ENCODE measurements at places on chromosomes 12 and 14.

DNA sequence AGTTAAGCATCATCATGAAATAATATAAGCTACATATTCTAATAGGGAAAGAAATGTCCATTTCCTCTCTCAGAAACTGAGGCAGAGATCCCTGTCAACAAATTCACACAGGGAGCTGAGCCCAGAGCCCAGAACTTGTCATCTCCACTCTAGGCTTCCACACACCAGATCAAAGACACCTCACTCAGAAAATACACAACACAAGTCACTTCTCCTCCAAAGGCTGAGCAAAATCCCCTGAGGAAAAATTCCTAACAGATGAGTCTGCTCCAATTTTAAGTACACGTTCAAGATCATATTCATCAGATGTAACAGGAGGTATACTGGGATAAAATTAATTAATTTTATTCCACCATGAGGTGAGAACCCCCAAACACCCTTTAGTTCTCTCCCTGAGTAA, 227.3 kb downstream of the DPF3 start:
- no peak for DNase-seq

DNA sequence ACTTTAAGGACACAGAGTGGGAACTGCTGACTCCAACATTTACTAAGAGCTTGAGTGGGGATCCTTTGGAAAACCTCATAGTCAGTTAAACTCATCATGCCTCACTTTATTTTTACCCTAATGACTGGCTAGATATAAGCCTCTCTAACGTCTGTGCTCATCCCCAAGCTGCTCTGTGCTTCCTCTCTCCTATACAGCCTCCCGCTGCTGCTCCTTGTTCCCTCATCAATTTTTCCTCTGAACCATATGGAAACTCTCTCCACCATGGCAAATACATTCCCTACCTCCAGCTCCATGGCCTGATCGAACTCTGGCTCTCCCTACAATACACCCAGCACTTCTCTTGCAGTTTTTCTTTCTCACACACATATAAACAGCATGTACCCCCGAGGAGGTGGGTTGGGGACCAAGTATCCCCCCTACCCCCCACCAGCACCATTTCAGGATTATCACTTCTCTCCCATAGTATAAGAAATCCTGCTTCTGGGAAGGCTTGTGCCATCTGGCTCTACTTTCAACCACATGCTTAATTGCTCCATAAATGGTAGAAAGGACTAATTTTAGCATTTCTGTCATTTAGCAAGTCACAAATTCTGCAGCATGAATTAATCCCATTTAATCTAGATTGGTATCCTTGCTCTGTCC, 39.2 kb upstream of the DYRK2 start:
- no peak for DNase-seq

GRCh38 chr14:100826391-100827100, 628 bp downstream of the MEG3 start:
- no peak for DNase-seq

DNA sequence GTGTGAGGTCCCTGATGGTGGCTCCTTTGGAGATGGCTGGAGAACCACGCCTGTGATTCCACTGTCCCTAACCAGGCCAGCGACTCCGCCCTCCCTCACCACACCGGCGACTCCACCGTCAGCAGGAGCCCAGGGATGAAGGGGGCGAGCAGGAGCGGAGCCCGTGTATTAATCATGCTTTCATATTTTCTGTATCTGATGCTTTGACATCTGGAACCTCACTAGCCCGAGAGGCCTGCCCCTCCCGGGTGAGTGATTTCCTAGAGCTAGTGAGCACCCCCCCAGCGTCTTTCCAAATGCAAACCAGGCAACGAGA, 69.9 kb downstream of the NOC4L start:
- DNase-seq: no peak

- no peak for DNase-seq
Measured at GRCh38 chr12:120103371-120103770, 13.2 kb downstream of the RAB35 start.

DNA sequence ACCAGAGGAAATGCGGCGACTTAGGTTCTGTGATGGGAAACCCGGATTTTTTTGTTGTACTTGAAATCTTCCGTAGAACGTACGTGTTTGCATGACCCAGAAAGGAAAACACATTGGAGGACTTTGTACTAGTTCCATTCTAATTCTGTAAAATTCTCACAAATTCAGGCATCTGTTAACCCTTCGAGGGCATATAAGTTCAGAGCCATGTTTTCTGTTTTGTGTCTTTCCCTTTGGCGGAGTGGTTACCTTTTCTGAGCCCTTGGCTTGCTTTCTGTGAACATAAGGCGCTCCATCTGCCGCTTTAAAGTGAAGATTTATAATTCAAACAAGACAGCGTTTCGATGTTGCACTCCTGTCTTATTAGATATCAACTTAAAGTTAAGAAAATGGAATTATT, 34.2 kb downstream of the BICD1 start:
- DNase-seq: no peak

GRCh38 chr12:89350260-89350629, 2.1 kb downstream of the DUSP6 start:
- no peak for DNase-seq

GRCh38 chr14:52463375-52463774, 88.9 kb downstream of the TXNDC16 start:
- DNase-seq: no peak

DNA sequence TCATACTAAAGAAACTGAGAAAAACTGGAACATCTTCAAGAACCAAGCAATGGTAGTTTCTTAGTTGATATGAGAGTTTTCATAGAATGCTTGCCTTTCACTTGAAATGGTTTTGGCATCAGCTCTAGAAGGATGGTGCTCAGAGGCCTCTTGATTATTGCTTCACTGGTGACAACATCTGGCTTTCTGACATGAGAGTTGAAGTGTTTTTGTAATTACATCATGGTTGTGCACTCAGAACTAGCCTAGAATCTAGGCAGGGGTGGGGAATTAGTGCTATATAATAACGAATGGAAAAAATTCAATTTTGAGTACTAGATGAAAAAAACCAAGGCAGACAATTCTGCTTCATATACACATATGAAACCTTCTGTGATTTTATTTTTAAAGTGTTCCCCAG, 172.8 kb upstream of the LMNTD1 start:
- DNase-seq: no peak

GRCh38 chr12:41576925-41577324, 388.8 kb downstream of the PDZRN4 start:
- no peak for DNase-seq

- DNase-seq: no peak
Measured at GRCh38 chr12:109112720-109113465, 3.5 kb upstream of the ACACB start.

DNA sequence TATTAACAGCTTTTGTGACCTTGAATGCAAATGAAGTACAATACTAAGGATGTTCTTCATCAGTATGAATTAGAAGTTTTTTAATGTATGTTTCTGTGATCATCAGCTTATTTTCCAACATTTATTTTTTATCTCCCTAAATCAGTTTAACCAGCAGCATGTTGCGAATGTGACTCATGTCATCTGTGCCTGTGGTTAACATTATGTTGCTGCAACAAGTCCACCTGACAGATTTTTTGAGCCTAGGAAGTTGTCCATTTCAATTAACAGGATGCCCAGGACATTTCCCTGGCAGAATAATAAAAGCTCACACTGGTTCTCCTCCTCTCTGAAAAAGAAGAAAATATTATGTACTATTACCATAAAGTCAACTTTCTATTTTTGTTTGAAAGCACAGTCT, 155.5 kb downstream of the SYT1 start:
- DNase-seq: no peak

DNA sequence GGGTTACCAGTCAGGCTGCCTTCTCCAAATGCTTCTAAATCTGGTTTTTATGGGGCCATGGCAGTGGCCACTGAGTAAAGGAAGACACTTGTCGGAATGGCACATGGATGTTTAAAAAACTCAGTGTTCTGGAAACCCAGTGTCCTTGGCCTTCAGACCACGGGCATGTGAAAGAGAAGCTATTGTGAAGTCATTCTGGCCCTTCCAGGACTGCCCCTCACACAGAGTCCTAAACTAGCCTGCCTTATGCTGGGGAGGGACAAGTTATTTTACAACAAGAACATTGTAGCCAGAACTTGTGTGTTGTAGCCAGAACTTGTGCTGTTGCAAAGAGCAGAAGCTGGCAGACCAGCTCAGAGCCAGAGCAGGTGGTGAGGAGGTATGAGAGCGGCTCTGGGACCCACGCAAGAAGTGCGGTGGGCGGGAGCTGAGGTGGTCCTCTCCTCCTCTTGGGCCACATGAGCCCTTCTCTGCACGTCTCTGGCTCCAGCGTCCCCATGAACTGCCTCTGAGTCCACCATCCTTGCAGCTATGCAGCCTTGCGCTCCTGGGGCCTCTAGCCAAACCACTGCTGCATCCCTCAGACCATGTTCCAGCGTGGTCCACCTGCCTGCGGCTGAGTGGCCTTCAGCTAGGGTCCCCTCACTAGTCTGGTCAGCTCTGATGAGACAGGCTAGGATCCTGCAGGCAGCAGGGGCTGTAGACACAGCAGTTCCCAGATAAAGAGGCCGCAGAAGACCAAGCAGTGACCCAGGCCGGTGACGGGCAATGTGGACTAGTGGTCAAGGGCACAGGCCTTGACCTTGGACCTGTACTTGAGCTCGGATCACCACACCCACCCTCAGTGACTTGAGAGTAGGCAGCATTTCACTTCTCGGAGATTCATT, 32.5 kb downstream of the MMAB start:
- DNase-seq: no peak

DNA sequence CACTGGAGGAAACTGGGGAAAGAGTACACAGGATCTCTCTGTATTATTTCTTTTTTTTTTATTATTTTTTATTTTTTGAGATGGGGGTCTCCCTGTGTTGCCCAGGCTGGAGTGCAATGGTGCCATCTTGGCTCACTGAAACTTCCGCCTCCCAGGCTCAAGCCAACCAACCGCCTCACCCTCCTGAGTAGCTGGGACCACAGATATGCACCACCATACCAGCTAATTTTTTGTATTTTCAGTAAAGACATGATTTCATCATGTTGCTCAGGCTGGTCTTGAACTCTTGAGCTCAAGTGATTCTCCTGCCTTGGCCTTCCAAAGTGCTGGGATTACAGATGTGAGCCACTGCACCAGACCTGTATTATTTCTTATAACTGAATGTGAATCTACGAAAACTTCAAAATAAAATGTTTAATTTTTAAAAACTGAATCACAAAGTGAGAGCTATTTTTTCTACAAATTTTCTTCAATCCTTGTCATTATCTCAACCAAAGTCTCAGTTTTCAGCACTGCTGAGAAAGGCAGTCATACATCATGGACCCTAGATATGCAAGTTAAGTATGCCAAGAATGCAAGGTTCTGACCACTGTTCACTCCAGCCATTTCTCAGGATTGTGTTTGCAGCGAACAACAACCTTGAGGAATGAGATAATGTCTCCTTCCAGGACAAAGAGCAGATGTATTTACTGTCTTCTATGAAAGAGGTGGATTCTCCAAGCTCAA, 2.4 kb downstream of the EAPP start:
- no peak for DNase-seq

DNA sequence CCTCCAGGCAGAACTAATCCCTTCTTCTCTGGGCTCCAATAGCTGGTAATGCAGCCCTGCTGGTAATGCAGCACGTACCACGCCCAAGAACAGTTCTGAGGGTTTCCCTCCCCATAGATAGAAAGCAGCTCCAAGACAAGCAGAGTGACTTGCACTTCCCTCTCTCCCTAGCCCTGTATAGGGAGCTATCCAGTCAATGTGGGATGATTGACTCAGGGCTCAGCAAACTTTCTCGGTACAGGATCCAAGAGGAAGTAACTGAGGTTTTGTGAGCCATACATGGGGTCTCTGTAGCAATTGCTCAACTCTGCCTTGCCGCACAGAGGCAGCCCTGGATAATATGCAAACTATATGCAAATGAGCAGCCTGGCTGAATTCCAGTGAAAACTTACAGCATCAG, 15.5 kb upstream of the FKBP4 start:
- no peak for DNase-seq

- no peak for DNase-seq
Measured at GRCh38 chr14:94451091-94451771, 1.4 kb downstream of the SERPINA11 start.

DNA sequence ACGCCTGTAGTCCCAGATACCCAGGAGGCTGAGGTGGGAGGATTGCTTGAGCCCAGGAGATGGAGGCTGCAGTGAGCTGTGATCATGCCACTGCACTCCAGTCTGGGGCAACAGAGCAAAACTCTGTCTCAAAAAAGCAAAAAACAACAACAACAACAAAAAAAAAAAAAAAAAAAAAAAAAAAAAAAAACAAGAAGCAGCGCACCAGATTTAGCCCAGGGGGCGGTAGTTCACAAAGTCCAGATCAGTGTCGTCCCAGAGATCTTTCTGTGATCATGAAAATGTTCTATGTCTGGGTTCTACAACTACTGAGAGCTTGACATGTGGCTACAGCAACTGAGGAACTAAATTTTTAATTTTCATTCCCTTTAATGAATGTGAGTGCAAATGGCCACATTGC, 27.4 kb downstream of the OAS2 start:
- no peak for DNase-seq

GRCh38 chr14:73662487-73662943, 17.7 kb downstream of the DNAL1 start:
- no peak for DNase-seq

GRCh38 chr12:52651726-52652261, at the start of gene KRT2:
Gene KRT2, minus strand, starts transcription at chr12:52652211. Its CDS starts 69 bp downstream, at chr12:52652142.
- DNase-seq: no peak

GRCh38 chr12:54444206-54444605, 25.1 kb upstream of the ITGA5 start:
- no peak for DNase-seq

DNA sequence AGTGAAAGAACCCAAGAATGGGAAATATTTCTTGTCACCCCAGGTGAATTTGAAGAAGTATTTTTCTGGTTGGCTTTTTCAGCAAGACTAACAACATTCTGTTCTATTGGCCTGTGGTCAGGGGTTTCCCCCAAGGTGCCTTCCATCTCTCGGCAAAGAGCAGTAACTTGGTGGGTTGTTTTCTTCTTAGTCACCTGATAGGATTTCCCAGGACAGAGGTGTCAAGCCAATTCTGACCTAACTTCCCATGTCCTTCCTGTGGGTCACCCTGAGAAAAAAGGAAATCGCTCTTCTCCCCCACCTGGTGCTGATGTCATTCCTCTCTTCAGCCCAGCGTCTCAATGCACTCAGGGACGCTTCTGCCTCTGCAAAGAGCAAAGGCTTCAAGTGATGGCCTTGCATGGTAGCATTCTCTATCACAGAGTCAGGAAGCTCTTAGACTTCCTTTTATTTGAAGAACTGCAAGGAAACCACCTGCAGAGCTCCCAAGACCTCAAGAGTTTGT, 16.1 kb upstream of the IFNG start:
- peak; percentile 42 for DNase-seq

- no peak for DNase-seq
Measured at GRCh38 chr14:93729993-93730392, 58.3 kb downstream of the PRIMA1 start.

DNA sequence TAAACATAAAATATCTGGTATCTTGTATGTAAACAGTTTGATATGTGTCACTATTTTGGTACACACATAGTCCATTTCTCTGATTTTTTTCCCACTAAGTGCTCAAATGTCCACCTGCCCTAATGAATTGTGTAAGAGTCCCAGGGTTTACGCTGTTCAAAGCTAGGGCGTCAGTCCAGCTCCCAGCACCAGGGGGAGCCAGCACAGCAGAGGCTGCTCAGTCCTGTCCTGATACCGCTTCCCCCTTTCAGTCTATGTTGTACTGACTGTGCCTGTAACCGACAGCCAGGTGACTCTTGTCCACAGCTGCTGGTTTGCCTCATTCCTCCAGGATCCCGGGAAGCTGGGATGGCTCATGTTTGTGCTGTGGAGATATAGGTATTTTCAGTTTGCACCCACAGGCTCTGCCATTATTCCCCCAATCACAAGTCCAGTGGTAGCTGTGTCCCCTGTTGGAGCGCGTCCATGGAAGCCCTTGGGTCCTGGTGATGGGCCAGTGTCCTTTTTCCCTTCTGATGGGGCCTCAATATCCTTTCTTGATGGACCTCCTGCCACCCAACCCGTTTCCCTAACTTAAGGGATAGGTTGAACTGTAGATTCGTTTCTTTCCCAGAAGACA, 242.0 kb downstream of the NEDD1 start:
- no peak for DNase-seq

Data from activated naive CD4-positive, alpha-beta T cell (primary cell).